ENCODE measurements at places on chromosomes 2 and 18.

GRCh38 chr2:147137711-147138110, 707.1 kb upstream of the ACVR2A start:
- DNase-seq, result no peak

- DNase-seq, result no peak
Observed at GRCh38 chr18:68928762-68929675, 131.1 kb downstream of the CCDC102B start.

GRCh38 chr2:8134473-8134932, 547.4 kb upstream of the ID2 start:
- no peak for DNase-seq

DNA sequence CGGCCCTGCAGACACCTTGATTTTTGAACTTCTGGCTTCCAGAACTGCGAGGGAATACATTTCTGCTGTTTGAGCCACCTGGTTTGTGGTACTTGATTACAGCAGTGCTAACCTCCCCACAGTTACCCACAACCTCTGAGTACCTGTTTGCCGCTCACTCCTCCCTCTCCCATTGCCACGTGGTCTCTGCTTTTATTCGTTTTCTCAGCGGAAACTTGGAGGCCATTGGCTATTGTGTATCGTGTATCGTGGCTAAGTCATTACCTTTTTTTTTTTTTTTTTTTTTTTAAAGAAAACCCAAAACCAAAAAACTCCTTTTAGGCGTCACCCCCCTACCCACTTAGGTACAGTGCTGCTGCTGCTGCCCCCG, 90.8 kb downstream of the AGAP1 start:
- DNase-seq, result no peak

DNA sequence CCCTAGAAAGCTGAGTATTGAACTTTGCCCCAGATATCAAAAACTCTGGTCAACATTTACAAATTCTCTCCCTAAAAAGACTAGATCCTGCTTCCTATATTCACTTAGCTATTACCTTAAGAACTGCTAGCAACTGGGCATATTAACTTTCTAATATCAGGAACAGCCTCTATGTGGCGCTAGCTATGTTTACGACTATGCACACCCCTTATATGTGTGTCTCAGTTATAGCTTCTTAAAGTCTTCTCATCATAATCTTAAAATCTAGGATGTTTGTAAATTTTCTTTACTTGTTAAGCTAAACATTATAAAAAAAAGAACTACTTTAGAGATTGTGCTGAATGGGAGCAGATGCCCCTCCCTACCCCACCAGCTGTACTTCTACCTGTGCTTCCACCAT, 1.7 kb upstream of the STAMBP start:
- no peak for DNase-seq
